ENCODE measurements at places on chromosomes 2 and 18.

DNA sequence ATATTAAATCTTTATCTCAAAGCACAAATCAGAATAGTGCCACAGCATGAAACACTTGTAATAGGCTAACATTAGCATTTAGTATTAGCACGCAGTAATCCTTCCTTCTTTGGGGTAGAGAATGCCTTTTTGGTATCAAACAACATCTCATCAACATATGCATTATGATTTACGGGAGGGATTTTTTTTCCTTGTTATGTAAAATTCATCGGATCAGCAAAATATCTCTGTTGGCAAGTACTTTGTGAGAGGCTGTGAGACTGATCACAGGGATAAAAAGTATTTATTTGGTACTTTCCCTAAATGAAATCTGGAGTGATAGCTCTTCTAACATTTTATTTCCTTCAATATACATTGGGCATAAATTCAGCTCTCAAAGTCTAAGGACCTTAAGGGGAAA is 68.4 kb upstream of the TMEM178A start:
- no peak for DNase-seq

DNA sequence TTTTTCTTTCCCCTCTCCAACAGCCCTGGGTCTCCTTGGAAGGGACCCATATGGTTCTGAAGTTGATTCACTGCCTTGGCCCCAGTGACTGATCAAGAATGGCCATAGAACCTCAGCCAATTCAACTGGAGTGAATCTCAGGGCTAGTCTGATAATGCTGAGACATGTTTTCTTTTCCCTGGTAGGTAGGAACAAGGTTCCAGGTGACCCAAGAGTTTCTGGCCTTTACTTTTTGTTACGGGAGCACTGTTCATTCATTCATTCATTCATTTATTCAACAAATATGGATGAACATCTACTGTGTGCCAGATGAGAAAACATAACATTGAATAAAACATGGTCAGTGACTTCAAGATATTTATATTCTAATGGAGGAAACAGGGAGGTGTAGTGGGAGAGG is 3.1 kb upstream of the ZCCHC2 start:
- DNase-seq = no peak

DNA sequence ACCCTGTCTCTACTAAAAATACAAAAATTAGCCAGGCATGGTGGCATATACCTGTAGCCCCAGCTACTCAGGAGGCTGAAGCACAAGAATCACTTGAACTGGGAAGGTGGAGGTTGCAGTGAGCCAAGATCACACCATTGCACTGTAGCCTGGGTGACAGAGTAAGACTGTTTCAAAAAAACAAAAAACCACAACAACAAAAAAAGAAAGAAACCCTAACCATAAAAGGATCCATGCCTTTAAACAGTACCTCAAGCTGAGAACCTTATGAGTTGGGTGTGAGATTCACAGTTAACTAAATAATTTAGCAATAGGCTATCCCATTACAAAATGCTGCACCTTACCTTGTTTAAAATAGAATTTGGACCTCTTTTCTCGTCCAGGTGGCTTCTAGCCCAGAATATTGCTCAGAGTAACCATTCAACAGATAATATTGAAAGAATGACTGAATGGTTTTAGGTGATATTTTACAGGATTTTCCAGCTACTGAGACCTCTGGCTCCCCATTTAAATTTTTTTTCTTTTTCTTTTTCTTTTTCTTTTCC is 6.4 kb downstream of the DPYSL5 start:
- DNase-seq = no peak

DNA sequence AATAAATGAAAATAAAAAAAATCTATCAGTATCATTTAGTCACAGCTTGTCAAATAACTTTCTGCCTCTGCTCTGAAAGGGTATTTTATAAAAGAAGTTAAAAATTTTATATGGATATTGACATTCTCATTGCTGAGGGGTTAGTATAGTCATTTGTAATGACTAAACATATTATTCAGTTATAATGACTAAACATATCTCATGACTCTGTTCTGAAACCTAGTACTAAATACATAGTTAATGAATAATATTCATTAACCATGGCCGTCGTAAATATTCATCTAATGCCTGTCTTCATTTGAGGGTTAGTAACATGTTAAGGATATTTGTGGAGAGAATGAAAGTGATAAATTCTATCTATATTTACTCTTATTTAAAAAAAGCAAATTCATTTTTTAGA is 69.1 kb upstream of the MAP4K3 start:
- peak; percentile 35 for DNase-seq

DNA sequence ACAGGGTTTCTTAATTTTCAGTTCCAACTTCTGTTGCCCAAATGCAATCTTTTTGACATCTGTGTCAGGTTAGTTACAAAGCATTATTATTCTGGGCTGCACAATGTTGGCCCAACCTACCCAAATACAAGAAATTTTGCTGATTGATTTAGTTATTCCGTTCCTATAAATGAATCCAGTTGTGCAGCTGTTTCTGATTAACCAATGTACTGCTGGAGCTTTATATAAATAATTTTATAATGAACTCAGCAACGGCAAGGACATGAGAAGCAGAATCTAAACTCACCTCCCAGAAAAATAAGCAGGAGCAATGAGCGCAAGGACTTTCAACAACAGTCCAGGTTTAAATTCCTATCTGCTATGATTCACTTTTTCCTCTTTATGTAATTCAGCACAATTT is 76.3 kb upstream of the WIPF1 start:
- peak; percentile 73 for DNase-seq

- no peak for DNase-seq
Observed at GRCh38 chr2:217974389-217975005, 28.3 kb downstream of the TNS1 start.

GRCh38 chr2:237978058-237978712 is 11.4 kb downstream of the UBE2F start:
- DNase-seq = peak; percentile 46

All from GM23248 (cell line).